ENCODE measurements at places on chromosomes 6 and 20.

- DNase-seq = no peak
Observed at GRCh38 chr6:95879856-95880255, 135.9 kb upstream of the FUT9 start.

DNA sequence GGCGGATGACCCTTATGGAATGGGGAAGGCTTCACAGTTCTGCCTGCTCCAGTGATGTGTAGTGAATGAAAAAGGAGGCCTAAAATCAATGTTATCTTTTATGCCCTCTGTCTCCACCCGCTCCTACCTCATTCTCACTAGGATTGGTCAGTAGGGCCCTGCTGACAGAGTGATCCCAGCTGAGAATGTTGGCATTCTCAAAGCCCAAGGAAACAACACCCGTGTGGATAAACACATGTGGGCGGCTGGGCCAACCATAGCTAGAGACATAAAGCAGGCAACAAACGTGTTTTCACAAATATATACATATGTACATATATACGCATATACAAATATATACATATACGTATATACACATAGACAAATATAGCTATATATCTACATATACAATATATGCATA, 4.5 kb downstream of the RIPK1 start:
- no peak for DNase-seq

DNA sequence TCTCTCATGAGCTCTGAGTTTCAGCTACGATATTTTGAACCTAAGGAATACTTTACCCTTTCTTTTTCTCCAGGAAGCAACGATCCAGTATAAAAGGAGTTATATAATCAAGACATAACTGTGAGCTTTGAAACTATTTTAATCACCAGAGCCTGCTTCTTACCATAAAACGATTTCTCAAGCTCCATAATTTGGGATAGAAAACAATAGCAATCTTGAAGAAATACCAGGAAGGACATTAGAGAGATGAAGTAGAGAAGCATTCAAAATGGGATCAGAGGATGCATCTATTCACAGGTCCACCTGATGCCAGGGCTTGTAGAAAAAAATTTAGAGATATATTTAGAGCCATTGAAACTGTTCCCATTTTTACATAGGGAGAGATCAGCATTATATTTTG, 135.9 kb downstream of the FUT9 start:
- DNase-seq = no peak

GRCh38 chr6:155387481-155387880, 68.2 kb downstream of the NOX3 start:
- DNase-seq = no peak

- no peak for DNase-seq
Observed at GRCh38 chr20:38119446-38119845, 45.6 kb downstream of the TGM2 start.
